HEK293T (cell line): ENCODE measurements at places on chromosomes 11 and 22.

DNA sequence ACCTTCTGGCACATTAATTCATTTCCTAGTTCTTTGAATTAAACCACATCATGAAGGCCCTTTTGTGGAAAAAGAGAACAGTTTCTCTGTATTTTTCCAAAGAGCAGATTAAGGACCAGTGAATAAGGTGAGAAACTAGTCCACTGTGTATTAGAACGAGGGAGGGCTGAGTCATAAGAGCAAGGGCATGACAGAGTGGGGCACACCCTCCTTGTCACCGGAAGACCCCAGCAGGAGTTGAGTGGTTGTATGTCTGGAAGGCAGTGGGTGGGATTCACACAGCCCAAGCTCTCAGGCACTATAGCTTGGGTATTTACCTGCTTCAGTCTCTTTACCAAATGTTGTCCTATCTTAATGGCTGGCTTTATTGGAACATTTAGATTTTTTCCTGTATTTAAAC, 86.8 kb downstream of the BMAL1 start:
- DNase-seq: no peak

- DNase-seq: peak; percentile 76
Observed at GRCh38 chr11:94511932-94512781, at the start of gene C11orf97. C11orf97 (plus strand) TSS chr11:94512461; CDS start chr11:94512529, 68 bp downstream.

DNA sequence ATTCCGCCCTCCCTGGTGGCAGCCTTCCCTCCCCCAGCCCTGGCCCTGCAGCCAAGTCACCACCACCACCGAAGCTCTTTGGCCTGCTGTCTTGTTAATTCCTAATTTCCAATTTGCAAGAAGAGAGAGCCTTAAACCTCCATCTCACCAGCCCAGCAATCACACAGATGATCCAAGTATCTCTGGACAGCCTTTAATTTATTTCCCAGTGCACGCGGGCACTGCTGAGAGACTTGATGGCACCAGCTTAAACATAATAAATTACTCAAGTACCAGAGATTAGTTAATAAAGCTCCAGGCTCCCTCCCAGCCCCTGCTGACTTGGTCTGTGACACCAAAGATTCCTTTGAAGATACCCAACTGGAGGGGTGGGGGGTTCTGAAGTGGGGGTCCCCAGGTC, 494.7 kb downstream of the BUD13 start:
- DNase-seq: no peak

DNA sequence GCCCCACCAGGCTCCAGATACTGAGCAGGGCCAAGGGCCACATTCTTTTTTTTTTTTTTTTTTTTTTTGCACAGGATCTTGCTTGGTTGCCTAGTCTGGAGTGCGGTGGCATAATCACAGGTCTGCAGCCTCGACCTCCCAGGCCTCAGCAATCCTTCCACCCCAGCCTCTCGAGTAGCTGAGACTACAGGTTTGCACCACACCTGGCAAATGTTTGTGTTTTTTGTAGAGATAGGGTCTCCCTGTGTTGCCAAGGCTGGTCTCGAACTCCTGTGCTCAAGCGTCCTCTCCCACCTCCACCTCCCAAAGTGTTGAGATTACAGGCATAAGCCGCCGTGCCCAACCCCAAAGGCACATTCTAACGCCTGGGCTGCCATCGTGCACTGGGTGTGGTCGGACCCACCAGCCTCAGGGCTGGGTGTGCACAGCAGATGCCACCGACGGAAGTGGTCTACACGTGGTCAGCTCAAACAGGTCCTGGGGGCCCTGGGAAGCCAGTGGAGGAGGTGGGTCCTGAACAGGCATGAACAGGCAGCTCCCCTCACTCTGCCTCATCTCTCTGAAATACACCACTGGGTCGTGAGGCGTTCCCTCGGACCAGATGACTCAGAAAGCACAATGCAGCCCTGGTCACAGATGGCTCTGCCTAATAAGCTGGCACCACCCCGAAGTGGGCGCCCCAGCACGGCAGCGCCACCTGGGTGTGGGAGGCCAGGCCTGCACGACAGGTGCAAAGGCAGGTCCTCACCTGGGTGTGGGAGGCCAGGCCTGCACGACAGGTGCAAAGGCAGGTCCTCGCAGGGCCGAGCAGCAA, 5.1 kb upstream of the B4GALNT4 start:
- DNase-seq: no peak

GRCh38 chr22:20218987-20219386, 49.1 kb downstream of the RTN4R start:
- no peak for DNase-seq

DNA sequence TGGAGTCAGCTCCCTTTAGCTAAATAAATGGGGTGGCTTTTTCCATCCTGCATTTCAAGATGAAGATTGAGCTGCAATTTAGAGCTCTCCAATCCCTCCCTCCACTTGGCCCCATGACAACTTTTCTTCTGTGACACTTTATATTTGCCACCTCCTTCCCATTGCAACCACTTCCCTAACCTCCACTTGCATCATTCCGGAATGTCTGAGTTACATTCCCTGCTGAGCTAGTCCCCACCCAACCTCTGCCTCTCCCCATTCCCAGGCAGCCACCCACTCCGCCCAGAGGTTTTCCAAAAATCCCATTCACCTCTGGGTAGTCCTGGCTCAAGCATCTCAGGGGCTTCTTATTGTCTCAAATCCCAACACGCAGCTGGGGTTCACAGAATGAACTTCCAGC, 24.7 kb downstream of the PC start:
- no peak for DNase-seq

GRCh38 chr22:19522190-19522880, 1.9 kb downstream of the CLDN5 start:
- DNase-seq: no peak

GRCh38 chr11:130151196-130151595, 8.4 kb upstream of the ST14 start:
- no peak for DNase-seq

DNA sequence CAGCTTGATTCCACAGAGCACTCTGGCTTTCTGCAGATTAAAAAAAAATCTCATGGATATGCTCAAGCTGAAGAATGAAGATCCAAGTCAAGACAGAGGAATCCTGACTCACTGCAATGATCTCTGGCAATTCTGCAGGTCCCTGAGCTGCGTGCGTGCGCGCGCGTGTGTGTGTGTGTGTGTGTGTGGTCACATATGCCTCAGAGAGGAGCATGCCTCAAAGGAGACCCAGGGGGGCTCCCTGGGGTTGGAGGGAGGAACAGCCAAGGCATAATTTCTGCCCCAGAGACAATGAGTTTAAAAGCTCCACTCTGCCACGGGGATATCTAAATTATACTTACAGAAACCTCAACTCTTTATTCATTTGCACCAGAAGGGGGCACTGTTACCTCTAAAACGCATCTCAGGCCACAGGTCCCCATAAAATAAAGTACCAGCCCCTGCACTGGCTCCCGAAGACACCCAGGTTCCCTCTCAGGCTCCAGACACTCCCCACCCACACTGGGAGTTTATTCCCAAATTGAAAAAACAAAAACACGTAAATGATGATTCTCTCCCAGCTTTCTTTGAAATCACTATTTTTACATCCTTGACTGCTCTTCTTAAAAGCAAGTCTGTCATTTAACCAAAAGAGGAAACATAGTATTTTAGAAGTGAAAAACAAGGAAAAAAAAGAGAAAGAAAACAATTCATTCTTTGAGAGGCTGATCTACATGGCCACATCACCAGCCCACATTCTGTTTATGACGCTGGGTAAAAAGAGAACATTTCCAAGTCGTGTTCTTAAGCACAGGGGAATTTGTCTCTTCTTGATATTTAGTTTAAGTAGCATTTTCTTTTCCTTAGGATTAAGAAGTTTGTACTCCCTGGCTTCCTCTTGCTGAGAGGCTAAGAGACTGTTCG, 401.0 kb downstream of the LARGE1 start:
- DNase-seq: peak; percentile 66

DNA sequence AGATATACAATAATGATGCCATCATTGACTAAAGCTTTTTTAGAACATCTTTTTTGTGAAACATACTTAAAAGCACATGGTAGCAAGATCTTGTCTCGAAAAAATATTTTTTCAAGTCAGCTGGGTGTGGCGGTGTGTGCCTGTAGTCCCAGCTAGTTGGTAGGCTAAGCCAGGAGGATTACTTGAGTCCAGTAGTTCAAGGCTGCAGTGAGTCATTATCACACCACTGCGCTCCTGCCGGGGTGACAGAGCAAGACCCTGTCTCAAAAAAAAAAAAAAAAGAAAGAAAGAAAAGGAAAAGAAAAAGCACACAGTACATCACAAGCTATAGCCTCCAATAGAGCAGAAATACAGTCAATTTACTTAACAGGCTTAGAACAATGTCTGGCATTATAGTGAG, 37.0 kb downstream of the ENTHD1 start:
- DNase-seq: no peak

DNA sequence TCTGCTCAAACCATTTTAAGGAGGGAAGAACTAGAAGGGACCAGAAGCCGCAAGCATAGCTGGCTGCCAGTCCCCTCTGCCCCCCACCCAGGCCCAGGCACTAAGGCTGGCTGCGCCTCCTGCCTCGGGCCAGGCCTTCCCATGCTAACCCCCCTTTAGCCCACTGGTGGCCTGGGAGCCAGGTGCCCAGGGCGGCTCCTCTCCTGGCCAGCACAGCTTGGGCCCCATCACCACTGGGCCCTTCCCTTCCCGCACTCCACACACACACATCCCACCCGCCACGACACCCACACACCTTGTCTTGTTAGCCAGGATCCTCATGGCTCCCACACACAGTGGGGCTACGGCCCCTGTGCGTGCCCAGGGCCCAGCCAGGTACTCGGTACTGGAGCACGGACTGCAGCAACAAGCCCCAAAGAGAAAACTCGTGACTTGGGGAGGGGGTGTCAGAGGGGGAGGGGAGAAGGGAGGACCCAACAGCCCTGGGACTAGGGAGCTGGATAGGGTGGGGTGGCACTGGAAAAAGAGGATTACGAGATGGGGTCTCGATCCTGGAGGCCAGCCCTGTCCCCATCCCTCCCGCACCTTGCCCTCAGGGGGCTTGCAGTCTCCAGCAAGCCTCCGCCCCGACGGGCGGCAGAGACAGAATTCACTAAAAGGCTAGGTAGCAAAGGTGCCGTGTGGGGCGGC, 16.0 kb downstream of the BCL9L start:
- DNase-seq: no peak

GRCh38 chr22:28112190-28112544, 193.1 kb upstream of the PITPNB start:
- DNase-seq: no peak

DNA sequence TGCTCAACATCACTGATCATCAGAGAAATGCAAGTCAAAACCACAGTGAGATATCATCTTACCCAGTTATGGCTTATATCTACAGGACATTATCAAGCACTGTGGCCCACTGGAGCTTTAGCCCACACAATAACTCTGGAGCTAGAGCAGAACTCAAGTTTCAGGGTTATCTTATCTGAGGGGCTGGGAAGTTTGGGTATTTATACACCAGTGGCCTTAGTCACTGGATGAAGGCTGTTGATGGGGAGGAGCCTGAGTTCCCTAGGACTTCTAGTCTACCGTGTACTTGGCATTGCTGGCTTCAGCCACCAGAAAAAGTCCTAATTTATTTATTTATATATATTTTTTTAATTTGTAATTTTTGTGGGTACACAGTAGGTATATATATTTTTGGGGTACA, 19.3 kb downstream of the HSD17B12 start:
- no peak for DNase-seq

DNA sequence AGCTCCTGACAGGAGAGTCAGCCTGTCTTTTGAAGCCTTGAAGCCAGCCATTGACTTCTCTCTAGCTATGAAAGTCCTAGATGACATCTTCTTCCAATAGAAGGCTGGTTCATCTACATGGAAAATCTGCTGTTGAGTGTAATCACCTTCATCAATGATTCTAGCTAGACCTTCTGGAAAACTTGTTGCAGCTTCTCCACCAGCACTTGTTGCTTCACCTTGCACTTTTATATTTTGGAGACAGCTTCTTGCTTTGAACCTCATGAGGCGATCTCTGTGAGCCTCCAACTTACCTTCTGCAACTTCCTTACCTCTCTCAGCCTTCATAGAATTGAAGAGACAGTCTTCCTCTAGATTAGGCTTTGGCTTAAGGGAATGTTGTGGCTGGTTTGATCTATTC, 58.3 kb downstream of the MYO7A start:
- DNase-seq: no peak

- no peak for DNase-seq
Observed at GRCh38 chr22:48850658-48851287, 976.9 kb downstream of the BRD1 start.

DNA sequence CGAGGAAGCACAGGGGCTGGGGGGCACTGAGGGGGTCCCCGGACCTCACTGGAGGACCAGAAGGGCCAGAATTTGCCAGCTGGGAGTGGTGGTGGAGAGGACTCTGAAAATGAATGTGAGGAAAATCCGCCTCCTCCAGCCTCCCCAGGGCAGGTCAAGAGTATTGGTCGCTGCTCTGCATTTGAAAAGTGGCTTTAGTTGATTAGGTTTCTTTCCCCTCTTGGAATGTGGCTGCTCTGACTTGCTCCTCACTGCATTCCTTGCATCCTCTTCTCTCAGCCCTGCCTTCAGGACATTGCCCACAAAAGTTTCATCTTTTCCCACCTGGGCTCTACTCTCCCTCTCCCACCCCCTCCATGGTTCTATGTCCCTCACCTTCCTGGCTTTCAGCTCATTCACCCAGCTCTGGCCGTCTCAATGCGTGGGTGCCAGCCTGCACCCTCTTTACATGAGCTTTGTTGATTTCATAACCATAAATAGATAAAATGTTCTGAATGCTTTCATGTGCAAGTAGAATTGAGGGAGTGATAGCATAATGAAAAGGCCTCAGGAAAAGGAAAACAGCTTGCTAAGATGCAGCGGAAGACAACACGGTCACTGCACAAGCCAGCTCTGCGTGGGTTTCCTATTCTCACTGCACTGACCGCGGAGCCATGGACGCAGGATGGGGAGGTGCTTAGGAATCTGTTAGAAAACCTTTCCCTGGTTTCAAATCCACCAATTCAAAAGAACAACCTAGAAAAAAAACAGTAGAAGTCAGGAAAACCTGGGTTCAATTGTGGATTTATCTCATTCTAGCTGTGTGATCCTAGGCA, 6.5 kb upstream of the NPAS4 start:
- no peak for DNase-seq

DNA sequence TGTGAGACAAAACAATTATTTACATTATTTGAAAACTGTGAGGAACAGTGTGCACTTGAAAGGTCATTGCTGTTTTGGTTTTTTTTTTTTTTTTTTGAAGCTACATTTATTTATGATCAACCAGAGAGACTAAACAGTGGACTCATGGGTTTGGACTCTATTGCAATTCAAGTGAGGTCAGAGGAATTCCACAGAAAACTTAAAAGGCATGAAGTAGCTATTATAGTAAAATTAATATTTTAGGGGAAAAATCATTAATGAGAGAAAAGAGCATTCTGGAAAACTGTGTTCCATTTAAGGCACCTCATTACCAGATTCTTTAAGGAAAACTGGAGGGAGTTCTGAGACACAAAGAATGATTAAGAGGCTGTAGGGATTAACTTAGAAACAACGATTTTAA, 102.8 kb downstream of the WNT11 start:
- no peak for DNase-seq

DNA sequence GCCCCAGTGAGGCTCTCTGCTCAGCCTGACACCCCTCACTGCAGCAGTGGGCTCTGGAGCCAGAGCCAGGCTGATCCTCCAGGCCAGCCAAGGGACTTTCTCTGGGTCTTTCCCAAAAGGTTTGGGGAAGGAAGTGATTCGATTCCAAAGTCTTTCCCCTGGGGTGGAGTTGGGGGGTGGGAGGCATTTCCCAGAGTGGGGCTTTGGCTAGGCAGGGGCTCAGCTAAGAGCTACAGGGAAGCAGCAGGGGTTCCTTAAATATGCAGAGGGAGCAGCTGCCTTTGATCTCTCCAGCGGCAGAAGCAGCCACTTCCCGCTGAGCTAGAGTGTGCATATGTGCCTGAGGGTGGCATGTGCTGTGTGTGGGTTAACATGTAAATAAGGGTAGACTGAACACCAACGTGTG, 192.9 kb downstream of the INSC start:
- no peak for DNase-seq

- no peak for DNase-seq
Observed at GRCh38 chr11:72825661-72826060, 11.4 kb downstream of the ATG16L2 start.
